ENCODE measurements at places on chromosomes 3 and 15.

DNA sequence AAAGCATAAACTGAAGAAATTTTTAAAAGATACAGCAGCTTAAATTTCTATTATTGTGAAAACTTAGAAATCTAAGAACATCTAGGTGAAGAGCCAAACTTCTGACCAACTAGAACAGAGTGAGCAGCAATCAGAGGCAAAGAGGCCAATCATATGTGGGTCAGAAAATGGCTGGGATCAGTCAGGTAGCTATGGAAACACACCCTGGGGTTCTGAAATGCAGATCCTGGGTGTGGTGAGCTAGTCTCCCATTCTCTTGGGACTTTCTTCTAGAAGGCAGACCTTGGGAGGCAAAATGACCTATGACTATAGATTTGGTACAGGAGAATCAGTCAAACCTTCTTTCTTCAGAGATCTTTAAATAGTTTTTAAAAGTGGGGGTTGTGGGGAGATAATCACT is 385.8 kb downstream of the TBC1D5 start:
- no peak overlapping the region for H3K27ac ChIP-seq
- no peak for DNase-seq
- H3K4me3 ChIP-seq: no peak overlapping the region
- H3K36me3 ChIP-seq: no peaks in the 10 kb centered on the region
- H3K27me3 ChIP-seq: no peaks in the 10 kb centered on the region
- peaks cover 13% of the 10 kb centered on the region for H3K4me1 ChIP-seq

DNA sequence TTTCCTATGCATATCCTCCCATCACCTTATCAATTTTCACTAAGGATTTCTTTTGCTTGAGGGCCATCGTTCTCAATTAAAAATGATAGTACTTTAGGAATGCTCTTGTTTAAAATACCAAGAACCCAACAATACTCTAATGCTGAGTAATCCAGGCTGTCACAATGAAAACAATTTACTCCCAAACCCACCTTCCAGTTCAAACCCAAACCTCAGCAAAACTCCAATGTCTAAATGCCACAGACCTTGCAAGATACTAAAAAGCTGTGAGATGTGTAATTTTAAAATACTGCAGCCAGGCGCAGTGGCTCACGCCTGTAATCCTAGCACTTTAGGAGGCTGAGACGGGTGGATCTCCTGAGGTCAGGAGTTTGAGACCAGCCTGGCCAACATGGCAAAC is 889.8 kb downstream of the ROBO1 start:
- H3K4me3 ChIP-seq: no peak overlapping the region
- no peak for DNase-seq
- no peaks in the 10 kb centered on the region for H3K36me3 ChIP-seq
- peaks cover 58% of the 10 kb centered on the region for H3K4me1 ChIP-seq
- H3K27me3 ChIP-seq: no peaks in the 10 kb centered on the region

DNA sequence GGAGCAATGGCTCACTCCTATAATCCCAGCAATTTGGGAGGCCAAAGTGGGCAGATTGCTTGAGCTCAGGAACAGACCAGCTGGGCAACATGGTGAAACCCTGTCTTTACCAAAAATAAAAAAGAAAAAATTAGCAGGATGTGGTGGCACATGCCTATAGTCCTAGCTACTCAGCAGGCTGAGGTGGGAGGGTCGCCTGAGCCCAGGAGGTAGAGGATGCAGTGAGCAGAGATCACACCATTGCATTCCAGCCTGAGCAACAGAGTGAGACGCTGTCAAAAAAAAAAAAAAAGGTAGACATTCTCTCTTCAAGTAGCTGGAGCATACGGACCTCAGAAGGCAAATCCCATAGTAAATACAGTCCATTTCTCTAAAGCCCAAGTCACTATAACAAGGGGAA is 7.1 kb upstream of the C3orf80 start:
- peaks cover 21% of the 10 kb centered on the region for H3K27me3 ChIP-seq
- no peak for DNase-seq
- no peaks in the 10 kb centered on the region for H3K36me3 ChIP-seq
- no peak overlapping the region for H3K4me3 ChIP-seq
- peaks cover 3% of the 10 kb centered on the region for H3K4me1 ChIP-seq

DNA sequence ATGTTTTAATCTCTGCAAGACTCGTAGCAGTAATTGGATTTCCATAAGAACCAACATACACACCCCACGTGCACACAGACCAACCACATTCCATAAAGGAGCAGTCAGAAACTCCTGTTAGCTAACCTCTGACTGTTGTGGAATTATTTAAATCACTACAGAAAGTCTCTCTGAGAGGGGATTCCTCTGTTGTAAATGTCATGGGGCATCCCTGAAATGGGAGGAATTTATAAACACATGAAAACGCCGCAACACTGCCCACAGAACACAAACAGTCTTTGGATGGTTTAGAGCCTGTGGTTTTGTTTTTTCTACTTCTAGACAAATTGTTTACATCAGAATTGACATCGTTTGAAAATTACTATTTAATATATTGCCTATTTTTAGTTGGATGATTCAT is 740.1 kb upstream of the GRM7 start:
- peaks cover 15% of the 10 kb centered on the region for H3K36me3 ChIP-seq
- no peaks in the 10 kb centered on the region for H3K27me3 ChIP-seq
- H3K27ac ChIP-seq: no peak overlapping the region
- H3K4me3 ChIP-seq: no peak overlapping the region
- DNase-seq: no peak
- H3K4me1 ChIP-seq: peaks cover 9% of the 10 kb centered on the region

DNA sequence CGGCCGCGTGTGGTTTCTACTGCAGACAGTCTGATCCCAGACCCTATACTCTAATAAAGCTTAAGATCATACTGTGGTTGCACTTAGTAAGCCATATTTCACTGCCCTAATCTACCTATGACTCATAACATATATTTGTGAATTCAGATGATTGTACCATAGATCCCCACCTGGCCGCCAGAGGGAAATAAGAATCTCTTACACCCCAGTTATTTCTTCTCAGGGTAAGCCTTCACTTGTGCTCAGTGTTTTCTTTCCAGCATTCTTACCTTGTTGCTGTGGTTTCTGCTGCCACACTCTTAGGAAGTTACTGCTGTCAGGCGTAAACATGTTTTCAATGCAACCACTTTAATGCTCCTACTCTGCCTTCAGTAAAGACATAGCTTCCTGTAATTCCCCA is 105.9 kb downstream of the B3GALNT1 start:
- H3K36me3 ChIP-seq: peaks cover 16% of the 10 kb centered on the region
- no peak overlapping the region for H3K27ac ChIP-seq
- H3K4me3 ChIP-seq: no peak overlapping the region
- H3K27me3 ChIP-seq: no peaks in the 10 kb centered on the region
- H3K4me1 ChIP-seq: peaks cover 10% of the 10 kb centered on the region

DNA sequence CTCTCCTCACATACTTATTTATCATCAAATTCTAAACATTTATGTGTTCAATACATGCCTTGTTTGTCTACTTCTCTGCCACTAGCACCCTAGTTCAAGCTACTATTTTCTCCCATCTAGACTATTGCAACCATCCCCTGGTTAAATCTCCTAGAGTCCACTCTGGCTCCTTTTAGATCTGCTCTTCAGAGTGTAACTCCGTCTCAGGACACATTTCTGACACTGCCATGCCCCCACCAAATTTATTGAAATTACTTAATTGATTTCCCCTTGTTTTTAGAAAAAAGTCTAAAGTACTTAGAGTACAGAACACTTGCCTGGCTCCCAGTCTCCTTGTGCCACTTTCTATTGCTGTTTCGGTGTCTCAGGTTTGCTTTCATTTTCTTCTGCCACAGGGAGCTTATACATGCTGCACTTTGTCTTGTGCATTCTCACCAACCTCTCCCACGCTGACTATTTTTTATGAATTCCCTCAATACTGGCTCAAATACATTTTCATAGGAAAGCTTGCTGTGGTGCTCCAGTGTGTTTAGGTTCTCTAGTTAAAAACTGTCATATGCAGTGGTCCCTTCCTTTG is 792.3 kb downstream of the DIPK2A start:
- no peak for DNase-seq
- H3K27me3 ChIP-seq: no peaks in the 10 kb centered on the region
- no peak overlapping the region for H3K4me3 ChIP-seq
- H3K4me1 ChIP-seq: no peaks in the 10 kb centered on the region
- no peaks in the 10 kb centered on the region for H3K36me3 ChIP-seq
